ENCODE measurements at places on chromosomes 4 and X.

- peaks cover 3% of the 10 kb centered on the region for H3K4me1 ChIP-seq
- H3K27me3 ChIP-seq = peaks cover 1% of the 10 kb centered on the region
- H3K36me3 ChIP-seq = no peaks in the 10 kb centered on the region
- DNase-seq = no peak
- no peak overlapping the region for H3K4me3 ChIP-seq
Observed at GRCh38 chr4:11106190-11106589, 322.5 kb downstream of the HS3ST1 start.

DNA sequence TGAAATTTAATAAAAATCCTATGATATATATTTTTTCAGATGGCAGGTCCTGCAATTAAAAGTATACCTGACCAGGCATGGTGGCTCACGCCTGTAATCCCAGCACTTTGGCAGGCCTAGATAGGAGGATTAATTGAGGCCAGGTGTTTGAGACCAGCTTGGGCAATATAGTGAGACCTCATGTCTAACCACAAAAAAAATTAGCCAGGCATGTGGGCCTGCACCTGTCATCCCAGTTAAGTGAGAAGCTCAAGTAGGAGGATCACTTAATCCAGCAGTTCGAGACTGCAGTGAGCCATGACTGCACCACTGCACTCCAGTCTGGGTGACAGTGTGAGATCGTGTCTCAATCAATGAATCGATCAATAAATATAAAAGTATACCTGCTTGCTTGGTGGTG is 2.5 kb downstream of the OCIAD2 start:
- DNase-seq = no peak
- no peak overlapping the region for H3K4me3 ChIP-seq
- peak overlapping the region; percentile 1 for H3K27ac ChIP-seq
- peaks cover 33% of the 10 kb centered on the region for H3K36me3 ChIP-seq

DNA sequence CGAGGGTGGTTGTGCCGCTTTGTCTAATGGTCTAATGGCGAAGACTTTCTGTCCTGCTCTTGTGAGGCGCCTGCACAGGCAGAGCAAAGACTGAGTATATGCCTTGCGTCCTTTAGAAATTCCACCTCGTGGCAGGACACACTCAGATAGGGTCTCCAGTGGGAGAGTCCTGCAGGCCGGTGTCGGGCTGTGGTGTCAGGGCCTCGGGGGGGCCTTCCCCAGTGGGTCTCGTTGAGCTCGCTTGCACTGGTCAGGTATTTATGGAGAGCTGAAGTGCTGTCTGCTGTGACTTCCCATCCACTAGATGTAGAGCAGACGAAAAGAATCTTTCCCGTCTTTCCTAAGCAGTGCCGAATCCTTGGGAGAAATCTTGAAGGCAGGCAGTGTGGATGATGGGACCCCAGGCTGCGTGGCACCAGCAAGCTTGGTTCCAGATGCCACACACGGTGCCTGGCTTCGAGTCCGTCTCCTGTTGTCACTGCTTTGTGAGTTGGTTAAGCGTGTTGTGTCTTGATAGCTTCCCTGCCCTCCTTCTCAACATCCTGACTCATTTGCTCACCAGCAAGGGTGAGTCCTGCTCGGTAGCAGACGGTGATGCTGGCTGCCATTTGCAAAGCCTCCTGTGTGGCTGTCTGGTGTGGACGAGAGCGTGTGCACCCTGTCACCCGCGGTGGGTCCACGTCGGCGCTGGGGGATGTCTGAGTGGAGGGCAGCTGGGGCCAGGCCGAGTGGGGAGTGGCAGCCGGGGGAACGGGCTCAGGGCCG is 20.5 kb downstream of the MAEA start:
- DNase-seq = no peak
- H3K27ac ChIP-seq = peak overlapping the region; percentile 49
- peaks cover 25% of the 10 kb centered on the region for H3K36me3 ChIP-seq
- peaks cover 50% of the 10 kb centered on the region for H3K4me1 ChIP-seq
- no peaks in the 10 kb centered on the region for H3K27me3 ChIP-seq

DNA sequence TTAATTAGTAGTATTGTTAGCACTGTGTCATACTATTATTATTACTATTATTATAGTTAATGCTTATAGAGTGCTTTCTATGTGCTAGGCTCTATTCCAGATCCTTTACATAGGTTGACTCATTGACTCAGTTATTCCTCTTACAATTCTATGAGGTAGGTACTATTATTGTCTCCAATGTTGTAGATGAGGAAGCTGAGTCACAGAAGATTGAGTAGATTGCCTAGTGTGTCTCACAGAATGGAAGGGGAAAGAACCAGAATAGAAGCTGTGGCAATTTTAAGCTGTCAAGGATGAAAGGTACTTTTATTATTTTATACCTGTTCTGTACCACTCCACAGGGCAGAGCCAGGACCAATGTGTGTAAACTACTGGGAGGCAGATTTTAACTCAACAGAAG is 1.9 kb upstream of the TCEAL1 start:
- H3K36me3 ChIP-seq = peaks cover 2% of the 10 kb centered on the region
- H3K27ac ChIP-seq = no peak overlapping the region
- H3K4me3 ChIP-seq = no peak overlapping the region
- DNase-seq = no peak
- H3K4me1 ChIP-seq = peaks cover 16% of the 10 kb centered on the region

GRCh38 chr4:41670530-41670929 is 78.0 kb downstream of the PHOX2B start:
- no peak overlapping the region for H3K4me3 ChIP-seq
- H3K4me1 ChIP-seq = no peaks in the 10 kb centered on the region
- DNase-seq = no peak
- no peaks in the 10 kb centered on the region for H3K36me3 ChIP-seq

DNA sequence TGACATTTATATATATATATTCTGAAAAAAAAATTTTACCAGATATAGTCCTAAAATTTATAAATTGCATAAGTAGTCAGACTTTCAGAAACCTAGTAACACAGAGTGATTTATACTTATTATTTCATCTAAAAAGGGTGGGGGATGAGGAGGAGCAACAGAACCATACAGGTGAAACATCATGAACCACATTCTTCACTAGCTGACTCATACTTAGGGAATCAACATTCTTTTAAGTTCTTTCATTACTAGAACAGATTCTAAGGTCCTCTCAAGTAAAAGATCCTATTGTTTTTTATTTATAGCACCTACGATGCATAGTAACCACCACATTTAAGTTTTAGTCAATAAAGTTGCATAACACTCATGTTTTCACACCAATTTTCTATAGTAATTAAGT is 166.1 kb downstream of the LRBA start:
- peaks cover 49% of the 10 kb centered on the region for H3K36me3 ChIP-seq
- no peaks in the 10 kb centered on the region for H3K27me3 ChIP-seq
- no peak for DNase-seq
- no peak overlapping the region for H3K4me3 ChIP-seq

- no peak for DNase-seq
- H3K4me3 ChIP-seq = no peak overlapping the region
- H3K4me1 ChIP-seq = no peaks in the 10 kb centered on the region
- H3K27me3 ChIP-seq = no peaks in the 10 kb centered on the region
- no peaks in the 10 kb centered on the region for H3K36me3 ChIP-seq
- no peak overlapping the region for H3K27ac ChIP-seq
Observed at GRCh38 chr4:182213004-182213403, 30.2 kb upstream of the TENM3 start.

- H3K4me3 ChIP-seq = no peak overlapping the region
- no peak for DNase-seq
Observed at GRCh38 chr4:15836362-15836761, 58.2 kb downstream of the CD38 start.

DNA sequence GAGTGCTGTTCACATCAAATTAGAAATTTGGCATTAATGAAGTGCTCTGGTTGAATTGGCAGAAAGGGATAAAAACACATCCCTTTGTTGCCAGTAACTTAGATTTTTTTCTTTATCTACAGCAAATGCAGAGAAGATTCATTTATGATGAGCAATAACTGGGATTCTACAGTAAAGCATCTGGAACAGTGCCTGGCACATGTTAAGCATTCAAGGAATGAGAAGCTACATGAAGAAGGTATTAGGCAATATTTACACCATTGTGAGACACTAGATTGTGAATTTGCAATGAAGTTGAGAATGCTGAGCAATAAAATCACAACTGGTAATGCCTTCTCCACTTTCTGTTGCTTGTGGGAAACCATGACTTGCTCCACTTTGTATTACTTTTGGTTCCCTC is 33.5 kb downstream of the PCDH19 start:
- H3K27ac ChIP-seq = no peak overlapping the region
- DNase-seq = no peak
- H3K27me3 ChIP-seq = no peaks in the 10 kb centered on the region
- H3K36me3 ChIP-seq = no peaks in the 10 kb centered on the region
- no peaks in the 10 kb centered on the region for H3K4me1 ChIP-seq
- no peak overlapping the region for H3K4me3 ChIP-seq

GRCh38 chr4:4836044-4836443 is 23.4 kb upstream of the MSX1 start:
- peaks cover 11% of the 10 kb centered on the region for H3K27me3 ChIP-seq
- no peak overlapping the region for H3K27ac ChIP-seq
- no peak for DNase-seq
- no peaks in the 10 kb centered on the region for H3K36me3 ChIP-seq

GRCh38 chr4:78213218-78213617 is 156.1 kb downstream of the FRAS1 start:
- no peaks in the 10 kb centered on the region for H3K27me3 ChIP-seq
- no peak for DNase-seq
- no peak overlapping the region for H3K4me3 ChIP-seq
- H3K36me3 ChIP-seq = no peaks in the 10 kb centered on the region

GRCh38 chr4:111016416-111016815 is 393.5 kb upstream of the PITX2 start:
- H3K27me3 ChIP-seq = no peaks in the 10 kb centered on the region
- H3K4me1 ChIP-seq = no peaks in the 10 kb centered on the region

Data from activated naive CD8-positive, alpha-beta T cell treated with anti-CD3 and anti-CD28 coated beads, Interleukin-2, amount 50 U/mL, for 24 hours (primary cell).